ENCODE measurements at places on chromosomes 5 and 9.

DNA sequence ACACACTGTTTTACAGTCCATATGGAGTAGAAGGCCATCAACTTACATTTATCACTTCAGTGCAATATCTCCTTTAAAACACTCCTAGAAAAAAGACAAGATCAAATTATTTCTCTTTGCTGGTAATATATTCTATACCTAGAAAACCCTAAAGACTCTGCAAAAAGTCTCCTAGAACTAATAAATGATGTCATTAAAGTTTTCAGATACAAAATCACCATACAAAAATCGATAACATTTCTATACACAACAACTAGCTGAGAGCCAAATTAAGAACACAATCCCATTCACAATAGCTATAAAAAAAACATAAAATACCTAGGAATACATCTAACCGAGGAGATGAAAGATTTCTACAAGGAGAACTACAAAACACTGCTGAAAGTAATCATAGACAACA, 300.3 kb downstream of the CETN3 start:
- no peak for DNase-seq

GRCh38 chr9:3528451-3528850, 2.6 kb upstream of the RFX3 start:
- DNase-seq: no peak

DNA sequence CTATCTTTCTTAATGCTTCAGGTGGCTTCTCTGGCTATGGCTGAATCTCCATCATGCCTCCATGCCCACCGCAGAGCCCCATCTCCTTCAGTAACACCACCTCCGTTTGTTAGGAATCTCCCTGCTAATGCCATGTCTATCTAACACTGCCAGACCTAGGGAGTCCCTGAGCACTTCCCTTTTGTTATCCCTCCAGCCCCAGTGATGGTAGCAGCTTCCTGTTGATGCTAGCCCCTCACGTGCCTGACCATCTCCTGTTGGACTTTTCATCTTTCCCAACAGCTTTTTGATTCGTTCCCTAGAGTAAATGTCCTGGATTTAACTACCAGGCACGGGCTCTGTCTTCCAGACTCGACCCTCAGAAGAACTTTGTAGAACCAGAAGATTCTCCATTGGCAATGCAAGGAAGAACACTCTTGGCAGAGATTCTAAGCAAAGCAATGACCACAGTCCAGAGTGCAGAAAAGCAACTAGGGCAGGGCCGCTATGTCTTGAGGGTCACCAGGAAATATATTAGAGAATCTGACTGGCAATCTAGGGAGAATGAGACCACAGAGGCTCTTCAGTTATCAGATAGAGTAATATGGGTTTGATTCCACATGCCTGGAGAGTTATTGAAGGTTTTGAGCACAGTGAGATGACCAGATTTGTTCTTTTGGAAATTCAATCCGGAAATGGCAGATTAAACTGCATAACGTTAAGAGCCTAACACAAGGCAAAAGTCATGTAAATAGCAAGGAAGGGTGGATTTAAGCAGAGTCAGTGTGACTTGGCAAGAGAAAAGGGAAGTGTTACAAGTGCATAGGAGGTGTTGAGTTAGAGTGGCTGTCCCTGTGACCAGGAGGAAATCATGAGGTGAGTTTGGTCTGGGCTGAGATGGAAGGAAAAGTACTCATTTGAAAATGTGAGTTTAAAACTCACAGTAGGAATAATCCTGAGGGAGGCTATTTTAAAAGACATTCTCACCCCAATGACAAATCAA, 555.2 kb downstream of the ACTL7B start:
- no peak for DNase-seq

DNA sequence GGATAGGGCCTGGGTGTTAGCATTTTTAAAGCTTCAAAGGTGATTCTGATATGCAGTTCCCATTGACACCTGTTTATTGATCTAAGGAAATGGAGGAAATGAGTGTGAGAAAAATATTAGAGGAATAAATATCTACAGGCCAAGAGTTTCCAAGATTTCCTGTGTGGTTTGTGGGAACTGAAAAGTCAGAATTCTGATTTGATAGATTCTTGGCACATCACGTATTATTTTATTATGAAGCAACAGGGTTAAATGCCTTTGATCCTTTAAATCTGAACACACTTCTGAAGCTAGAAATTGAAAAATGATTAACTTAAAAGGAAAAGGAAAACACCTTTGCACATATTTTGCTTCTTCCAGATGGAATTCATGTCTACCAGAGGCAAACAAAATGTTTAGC, 113.7 kb downstream of the CD180 start:
- no peak for DNase-seq
